ENCODE measurements at places on chromosomes 16 and 17. TPM values are rescaled to one million over a fixed set of nuclear protein-coding genes. Genes with fewer than 3 reads are reported as not detected.
A peak's percentile ranks its signal among the peaks of the same experiment; 100 is the strongest.

GRCh38 chr17:77099997-77100396 lies 40.8 kb upstream of the SEC14L1 start:
- DNase-seq = no peak
- peaks cover 8% of the 10 kb centered on the region for H3K36me3 ChIP-seq
- peaks cover 31% of the 10 kb centered on the region for H3K4me1 ChIP-seq
- no peak overlapping the region for H3K27ac ChIP-seq
- H3K27me3 ChIP-seq = no peaks in the 10 kb centered on the region

GRCh38 chr17:82675476-82676245 lies 22.8 kb downstream of the RAB40B start:
- H3K27me3 ChIP-seq = no peaks in the 10 kb centered on the region
- H3K4me3 ChIP-seq = no peak overlapping the region
- DNase-seq = no peak
- H3K36me3 ChIP-seq = peaks cover 6% of the 10 kb centered on the region
- H3K27ac ChIP-seq = peak overlapping the region; percentile 37

DNA sequence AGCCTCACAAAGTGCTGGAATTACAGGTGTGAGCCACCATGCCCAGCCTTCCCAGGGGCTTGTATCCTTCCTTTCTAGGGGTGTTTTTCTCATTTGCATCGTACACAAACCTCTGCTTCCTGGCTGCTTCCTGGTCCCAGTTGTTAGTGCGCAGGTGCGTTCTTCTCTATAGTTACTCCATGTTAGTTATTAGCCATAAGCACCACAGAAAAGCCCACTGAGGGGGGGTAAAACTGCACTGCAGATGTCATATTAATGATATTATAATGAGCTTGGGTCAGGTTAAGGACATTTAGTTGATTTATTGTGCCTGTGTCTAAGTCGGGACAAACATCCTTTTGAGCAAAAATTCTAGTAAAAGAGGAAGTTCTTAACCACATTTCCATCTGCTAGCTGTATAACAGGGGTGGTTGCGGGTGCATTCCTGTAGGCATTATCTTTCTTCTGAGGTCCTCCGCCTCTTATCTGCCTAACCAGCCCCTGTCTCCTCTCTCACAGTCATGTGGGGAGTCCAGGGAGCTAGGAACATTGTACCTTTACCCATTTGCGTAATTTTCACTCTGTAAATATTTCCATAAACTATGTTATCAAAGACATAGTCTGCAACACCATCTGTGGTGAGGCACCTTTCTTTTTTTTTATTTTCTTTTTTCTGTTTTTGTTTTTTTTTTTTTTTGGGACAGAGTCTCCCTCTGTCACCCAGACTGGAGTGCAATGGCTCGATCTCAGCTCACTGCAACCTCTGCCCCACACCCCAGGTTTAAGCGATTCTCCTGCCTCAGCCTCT lies 23.6 kb upstream of the ATF7IP2 start:
- H3K36me3 ChIP-seq = no peaks in the 10 kb centered on the region
- H3K27ac ChIP-seq = no peak overlapping the region
- DNase-seq = no peak
- H3K4me3 ChIP-seq = no peak overlapping the region
- no peaks in the 10 kb centered on the region for H3K4me1 ChIP-seq
- no peaks in the 10 kb centered on the region for H3K27me3 ChIP-seq

DNA sequence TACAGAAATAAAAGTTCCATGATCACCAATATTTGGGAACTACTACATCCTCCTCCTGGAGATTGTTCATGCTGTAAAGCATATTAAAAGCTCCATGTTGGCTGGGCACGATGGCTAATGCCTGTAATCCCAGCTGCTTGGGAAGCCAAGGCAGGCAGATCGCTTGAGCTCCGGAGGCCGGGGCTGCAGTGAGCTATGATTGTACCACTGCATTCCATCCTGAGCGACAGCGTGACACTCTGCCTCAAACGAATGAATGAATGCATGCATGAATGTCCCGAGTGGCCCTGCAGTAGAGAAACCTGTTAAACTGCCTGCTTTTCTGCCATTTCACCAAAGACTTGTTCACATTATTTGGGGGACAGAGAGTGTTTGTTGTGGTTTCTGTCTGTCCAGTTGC lies 15.0 kb downstream of the CNEP1R1 start:
- peaks cover 3% of the 10 kb centered on the region for H3K27me3 ChIP-seq
- peak overlapping the region; percentile 27 for H3K4me3 ChIP-seq
- peaks cover 5% of the 10 kb centered on the region for H3K36me3 ChIP-seq
- H3K4me1 ChIP-seq = peaks cover 10% of the 10 kb centered on the region
- DNase-seq = no peak
- H3K27ac ChIP-seq = peak overlapping the region; percentile 81

PRSS36 gene
- total RNA-seq = 1.8 TPM

DNA sequence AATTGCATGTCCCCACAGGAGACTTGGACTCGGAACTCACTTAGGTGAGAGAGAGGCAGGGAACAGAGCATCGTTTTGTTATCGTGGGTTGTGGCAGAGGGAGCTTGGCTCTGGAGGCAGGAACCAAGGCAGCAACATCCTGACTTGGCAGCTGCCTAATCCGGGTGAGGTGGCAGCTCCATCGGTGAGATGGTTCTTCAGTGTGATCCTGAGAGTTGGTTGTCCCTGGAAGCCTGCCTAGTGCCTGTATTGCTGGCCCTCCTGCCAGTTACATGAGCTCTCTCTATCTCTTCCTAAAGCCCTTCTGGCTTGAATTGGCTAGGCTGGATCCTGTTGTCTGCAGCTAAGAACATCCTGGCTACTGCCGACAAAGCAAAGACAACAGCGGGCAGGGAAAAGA lies 19.9 kb upstream of the SEC14L1 start:
- no peaks in the 10 kb centered on the region for H3K27me3 ChIP-seq
- H3K36me3 ChIP-seq = peaks cover 3% of the 10 kb centered on the region
- H3K4me3 ChIP-seq = no peak overlapping the region
- peaks cover 37% of the 10 kb centered on the region for H3K4me1 ChIP-seq
- no peak overlapping the region for H3K27ac ChIP-seq

DNA sequence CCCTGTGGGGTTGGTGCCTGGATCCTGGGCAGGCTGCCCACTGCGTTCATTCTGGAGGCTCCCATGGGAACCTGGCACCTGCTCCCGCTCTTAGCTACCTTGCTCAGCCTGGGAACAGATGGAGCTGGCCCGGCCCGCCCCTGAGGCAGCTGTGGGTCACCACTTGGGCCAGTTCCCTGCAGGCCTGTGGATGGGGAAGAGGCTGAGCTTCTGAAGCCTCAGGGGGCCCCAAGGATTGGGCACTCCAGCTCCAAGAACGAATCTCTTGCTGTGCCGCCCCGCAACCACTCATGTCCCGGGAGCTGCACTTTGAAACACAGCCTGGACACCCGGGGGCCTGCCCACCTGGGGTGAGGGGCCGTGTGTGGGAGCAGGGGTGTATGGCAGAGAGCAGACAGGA lies 37.7 kb downstream of the BAHCC1 start:
- DNase-seq = no peak
- no peaks in the 10 kb centered on the region for H3K4me1 ChIP-seq
- H3K27ac ChIP-seq = no peak overlapping the region
- H3K36me3 ChIP-seq = no peaks in the 10 kb centered on the region

CCL2 gene
- total RNA-seq = 3.4 TPM

TTLL6 gene
- 3.5 TPM for total RNA-seq

SKA2 gene
- 67.9 TPM for total RNA-seq

MT1M gene
- total RNA-seq = not detected

- H3K4me1 ChIP-seq = peaks cover 22% of the 10 kb centered on the region
- DNase-seq = no peak
- peak overlapping the region; percentile 98 for H3K27ac ChIP-seq
- peak overlapping the region; percentile 97 for H3K4me3 ChIP-seq
- no peaks in the 10 kb centered on the region for H3K27me3 ChIP-seq
- H3K36me3 ChIP-seq = peaks cover 15% of the 10 kb centered on the region
Observed at GRCh38 chr16:72092832-72093447, 480 bp downstream of the TXNL4B start.

GRCh38 chr17:75853433-75853832 lies 1.7 kb downstream of the WBP2 start:
- H3K27me3 ChIP-seq = no peaks in the 10 kb centered on the region
- H3K36me3 ChIP-seq = peaks cover under 1% of the 10 kb centered on the region
- peaks cover 10% of the 10 kb centered on the region for H3K4me1 ChIP-seq
- no peak for DNase-seq

HOXB4 gene
- total RNA-seq = 14.8 TPM

P3H4 gene
- total RNA-seq = 24.7 TPM

DNA sequence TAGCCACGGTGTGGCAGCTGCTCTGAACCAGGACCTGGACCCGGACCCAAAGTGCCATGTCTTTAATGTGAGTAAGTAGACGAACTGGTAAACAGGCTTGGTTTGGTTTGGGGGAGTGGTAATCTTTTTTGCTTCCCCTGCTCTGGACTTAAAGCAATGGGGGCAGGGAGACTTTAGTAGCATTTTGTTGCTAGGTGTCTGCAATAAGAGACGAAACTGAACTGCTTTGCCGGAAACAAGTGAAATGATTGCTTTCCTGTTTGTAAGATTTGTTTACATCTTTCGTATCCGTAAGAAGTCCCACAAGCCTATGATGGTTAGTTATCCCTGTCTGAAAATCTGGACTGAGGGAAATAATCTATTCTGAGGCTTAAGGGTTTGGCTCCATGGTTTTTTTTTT lies 21.5 kb downstream of the PRCD start:
- H3K4me3 ChIP-seq = peak overlapping the region; percentile 61
- no peak for DNase-seq
- peak overlapping the region; percentile 22 for H3K27ac ChIP-seq
- H3K36me3 ChIP-seq = peaks cover 36% of the 10 kb centered on the region
- no peaks in the 10 kb centered on the region for H3K27me3 ChIP-seq

CHST4 gene
- 0.33 TPM for total RNA-seq

KDM8 gene
- 6.3 TPM for total RNA-seq

DNA sequence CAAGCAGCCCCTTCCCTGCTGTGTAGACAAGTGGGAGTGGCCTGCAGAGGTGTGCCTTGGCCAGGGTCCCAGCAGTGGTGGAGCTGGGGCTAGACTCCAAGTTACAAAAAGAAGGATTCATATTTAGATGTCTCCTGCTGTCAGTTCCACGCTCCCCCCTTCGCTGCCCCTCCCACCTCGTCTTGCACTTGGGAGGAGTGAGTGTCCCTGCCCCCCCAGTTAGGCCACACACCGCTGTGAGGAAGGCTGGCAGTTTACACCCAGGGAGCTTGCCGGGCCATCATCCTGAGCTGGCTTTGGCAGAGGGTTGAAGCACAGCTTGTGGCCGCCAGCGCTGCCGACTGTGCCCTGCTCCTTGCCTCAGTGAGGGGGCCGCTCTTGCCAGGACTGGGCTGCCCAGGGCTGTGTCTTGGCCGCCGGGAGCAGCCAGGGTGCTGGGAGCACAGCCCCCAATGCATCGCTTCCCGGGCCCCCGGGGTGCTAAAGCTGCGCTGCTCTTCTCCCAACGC lies 44.3 kb downstream of the ELAC2 start:
- DNase-seq = no peak
- H3K27ac ChIP-seq = no peak overlapping the region
- peak overlapping the region; percentile 68 for H3K4me3 ChIP-seq
- H3K4me1 ChIP-seq = peaks cover 3% of the 10 kb centered on the region
- H3K27me3 ChIP-seq = peaks cover 15% of the 10 kb centered on the region

SLC38A8 gene
- not detected for total RNA-seq

DNA sequence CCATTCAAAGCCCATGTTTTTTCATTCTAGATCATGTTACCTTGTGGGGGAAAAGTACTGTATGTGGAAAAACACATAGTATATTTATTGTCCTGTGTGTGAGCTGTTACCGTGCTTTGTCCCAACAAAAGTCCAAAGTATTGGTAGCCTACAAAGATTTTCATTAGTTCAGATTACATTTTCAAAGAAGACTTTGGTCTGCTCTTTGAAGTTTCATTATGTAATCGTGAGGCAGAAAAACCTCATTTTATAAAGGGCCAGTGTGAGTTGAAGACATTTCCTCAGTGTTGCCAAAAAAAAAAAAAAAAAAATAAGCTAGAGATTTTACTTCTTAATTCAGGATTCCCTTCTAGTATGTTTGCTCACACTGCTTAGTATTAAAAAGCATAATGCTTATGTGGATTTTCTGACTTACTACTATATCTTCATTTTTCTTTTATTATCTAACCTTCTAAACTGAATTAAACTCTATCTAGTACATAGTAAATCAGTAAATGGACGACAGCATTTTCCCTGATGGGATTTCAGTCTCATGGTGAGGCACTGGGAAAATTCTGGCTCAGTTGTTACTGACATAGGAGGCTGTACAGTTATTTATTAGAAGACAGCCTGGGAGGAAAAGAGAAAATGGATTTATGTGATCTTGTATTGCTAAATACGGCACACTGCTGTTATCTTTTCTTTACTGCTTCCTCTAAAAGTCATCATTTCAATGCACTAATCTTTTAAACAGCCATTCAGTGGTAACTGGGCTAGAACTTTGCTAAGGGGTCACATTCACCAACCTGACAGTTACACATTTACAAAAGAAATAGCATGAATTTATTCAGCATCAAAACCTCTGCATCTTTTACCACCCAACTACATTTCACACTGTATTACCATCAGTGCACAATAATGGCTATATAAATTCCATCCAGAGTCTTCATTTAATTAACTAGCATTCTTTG lies 100.6 kb downstream of the STXBP4 start:
- no peak for DNase-seq
- H3K27me3 ChIP-seq = no peaks in the 10 kb centered on the region
- H3K27ac ChIP-seq = no peak overlapping the region
- peaks cover 4% of the 10 kb centered on the region for H3K36me3 ChIP-seq
- H3K4me3 ChIP-seq = no peak overlapping the region

DNA sequence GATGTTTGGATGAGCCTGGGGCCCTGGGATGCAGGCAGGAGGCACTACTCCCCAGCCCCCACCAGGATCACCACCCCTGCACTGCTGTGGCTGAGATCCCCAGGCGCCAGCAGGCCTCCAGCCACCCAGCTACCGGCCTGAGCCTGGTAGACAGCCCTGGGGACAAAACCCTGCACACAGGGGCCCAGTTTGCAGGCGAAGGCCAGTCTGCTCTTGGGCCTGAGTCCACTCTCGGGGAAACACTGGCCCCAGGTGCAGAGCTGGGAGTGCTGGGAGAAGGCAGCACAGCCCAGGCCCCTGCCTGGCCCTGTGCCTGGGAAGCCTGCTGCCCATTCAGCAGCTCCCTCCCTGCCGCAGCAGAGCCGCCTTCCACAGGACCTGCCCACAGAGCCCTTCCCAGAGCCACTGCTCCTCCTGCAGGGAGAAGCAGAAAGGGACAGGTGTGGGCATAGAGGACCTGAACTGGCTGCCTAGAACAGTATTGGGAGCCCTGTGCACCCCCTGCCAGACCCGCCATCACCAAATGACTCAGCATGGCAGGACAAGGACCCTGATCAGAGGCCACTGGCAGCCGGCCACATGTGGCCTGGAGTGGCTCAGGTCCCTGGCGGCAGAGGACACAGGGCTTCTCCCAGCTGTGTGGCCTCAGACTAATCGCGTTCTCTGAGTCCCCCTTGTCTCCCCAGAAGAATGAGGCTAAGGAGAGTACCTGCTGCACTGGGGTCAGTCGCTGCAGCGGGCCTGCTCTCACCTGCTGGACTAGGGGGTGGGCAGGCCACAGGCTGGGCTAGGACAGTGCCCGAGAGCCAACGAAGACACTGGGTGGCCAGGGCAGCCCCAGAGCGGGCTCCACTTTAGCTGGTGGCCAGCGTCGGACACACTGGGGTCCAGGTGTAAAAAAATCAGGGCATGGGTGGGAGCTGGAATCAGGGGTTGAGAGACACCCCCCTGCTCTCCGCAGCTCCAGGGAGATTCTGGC lies 10.7 kb downstream of the MSRB1 start:
- no peak for DNase-seq
- H3K36me3 ChIP-seq = no peaks in the 10 kb centered on the region
- H3K27ac ChIP-seq = no peak overlapping the region

GPRC5B gene
- total RNA-seq = 53.8 TPM

PIPOX gene
- 3.1 TPM for total RNA-seq

SLC5A10 gene
- not detected for total RNA-seq

Measured in type B pancreatic cell (in vitro differentiated cells).